Brain microvascular endothelial cell (primary cell): ENCODE measurements at places on chromosomes 16 and 17.
A peak's percentile ranks its signal among the peaks of the same experiment; 100 is the strongest.

- peak; percentile 36 for DNase-seq
Observed at GRCh38 chr17:9115214-9116191, 94.2 kb downstream of the NTN1 start.

DNA sequence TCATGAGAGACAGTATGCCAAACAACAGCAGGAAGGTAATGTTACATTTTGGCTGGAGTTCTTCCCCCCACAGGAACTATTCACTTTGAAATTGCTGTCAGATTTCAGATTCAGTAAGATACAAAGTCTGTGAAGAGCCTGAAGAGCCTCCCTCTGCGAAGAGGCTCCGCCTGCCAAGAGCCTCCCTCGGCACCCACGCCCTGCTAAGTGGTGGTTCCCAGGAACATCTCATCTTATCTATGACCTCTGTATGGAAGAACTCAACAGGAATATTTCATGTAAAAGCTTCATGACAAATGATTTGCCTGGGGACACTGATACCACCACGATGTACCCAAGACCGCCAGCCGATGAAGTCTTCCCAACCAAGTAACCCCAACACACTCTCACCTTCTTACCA, 3.2 kb downstream of the ZC3H7A start:
- DNase-seq = no peak

DNA sequence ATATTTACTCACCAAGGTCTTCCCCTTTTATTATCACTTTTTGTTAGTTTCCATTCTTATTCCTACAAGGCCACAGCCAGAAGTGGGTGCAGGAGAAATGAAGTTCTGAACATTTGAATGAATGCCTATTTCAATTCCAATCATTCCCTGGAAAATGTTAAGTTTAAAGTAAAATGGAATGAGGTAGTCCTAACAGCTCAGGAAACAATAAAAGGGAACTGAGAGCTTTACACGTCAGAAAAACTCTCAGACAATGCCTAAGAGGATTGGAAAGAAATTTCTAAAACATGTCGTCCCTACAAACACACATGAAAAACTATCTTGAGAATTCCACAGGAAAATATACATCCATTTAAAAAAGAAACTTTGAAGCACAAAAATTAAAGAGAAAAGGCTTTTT, 238.8 kb downstream of the STX8 start:
- DNase-seq = no peak

DNA sequence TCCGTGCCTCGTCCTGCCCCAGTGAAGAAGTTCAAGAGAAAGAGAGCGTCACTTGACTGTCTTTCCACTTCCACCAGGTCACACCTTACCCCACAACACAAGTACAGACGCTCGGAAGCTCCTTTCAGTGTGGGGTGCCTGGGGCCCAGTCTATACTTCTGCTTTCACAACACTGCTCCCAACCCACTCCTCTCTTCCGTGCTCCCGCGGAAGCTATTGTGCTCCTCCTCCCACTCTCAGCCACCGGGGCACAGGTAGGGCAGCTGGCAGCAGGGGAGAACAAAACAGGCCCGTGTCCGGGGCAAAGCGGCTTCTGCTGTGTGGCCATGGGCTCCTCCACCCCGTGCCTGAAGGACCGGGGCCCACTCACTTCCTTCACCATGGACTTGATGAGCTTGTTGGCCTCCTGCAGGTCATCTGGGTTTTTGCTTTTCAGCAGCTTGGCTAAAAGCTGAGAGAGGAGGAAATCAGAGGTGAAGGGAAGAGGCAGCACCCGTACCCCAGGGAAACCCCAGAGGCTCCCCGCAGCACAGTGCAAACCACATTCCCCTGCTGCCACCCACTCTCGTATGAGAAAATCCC, 18.9 kb downstream of the GGA3 start:
- no peak for DNase-seq

- DNase-seq = no peak
Observed at GRCh38 chr17:45003877-45004276, 35.8 kb upstream of the C1QL1 start.

DNA sequence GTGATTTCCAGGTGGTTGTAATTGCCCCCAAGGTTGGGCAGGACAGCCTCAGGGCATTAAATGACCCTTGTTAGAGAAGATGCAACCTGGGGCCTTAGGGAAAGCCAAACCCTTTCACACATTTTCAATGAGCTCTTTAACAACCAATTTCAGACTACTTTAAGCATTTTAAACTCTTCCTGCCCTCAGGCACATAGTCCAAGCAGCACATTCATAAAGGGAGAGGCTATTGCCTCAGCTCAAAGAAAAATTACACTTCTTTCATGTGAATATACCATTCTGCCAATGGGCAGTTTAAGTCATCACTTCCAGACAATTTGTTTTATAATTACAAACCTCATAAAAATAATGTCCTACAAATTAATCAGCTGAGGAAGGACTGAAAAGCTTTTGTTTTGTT, 544.5 kb downstream of the NPIPA7 start:
- DNase-seq = no peak

- DNase-seq = no peak
Observed at GRCh38 chr17:41537990-41538389, 9.9 kb upstream of the KRT19 start.

DNA sequence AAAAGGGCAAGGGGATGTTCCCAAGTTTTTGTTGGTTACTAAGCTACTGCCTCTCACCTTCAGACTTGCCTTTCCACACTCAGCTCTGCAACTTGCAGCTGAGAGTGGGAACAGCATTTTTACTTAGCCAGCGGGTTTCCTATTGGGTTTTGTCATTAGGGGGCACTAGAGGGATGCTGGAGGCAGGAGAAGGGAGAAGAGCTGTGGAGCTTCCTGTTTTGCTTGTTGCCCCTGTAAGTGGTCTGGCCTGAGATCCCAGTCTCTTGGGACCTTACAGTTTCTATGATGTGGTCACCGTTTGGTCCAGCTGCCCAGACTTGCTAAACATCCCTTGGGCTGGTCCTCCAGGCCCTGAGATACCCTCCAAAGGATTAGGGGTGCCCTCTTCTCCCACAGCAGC, 209.6 kb upstream of the NLRP1 start:
- no peak for DNase-seq

- no peak for DNase-seq
Observed at GRCh38 chr16:65919145-65919985, 447.1 kb upstream of the CDH5 start.

GRCh38 chr17:4953451-4953961, 2.6 kb downstream of the ENO3 start:
- peak; percentile 60 for DNase-seq

- DNase-seq = no peak
Observed at GRCh38 chr16:75341564-75342307, 90.3 kb upstream of the BCAR1 start.

DNA sequence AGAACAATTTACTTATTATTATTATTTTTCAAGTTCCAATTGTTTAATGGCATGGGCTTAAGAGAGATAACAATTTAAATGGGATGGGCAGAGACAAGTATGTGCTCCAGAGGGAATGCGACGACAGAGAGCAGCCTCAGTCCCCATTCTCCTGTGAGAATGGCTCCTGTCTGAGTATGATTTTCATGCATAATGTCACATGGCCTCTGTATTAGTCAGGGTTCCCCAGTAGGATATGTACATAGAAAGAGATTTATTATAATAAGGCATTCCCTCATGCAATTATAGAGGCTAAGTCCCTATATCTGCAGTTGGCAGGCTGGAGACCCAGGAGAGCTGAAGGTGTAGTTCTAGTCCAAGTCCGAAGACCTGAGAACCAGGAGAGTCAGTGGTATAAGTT, 22.9 kb upstream of the NKD1 start:
- DNase-seq = no peak

DNA sequence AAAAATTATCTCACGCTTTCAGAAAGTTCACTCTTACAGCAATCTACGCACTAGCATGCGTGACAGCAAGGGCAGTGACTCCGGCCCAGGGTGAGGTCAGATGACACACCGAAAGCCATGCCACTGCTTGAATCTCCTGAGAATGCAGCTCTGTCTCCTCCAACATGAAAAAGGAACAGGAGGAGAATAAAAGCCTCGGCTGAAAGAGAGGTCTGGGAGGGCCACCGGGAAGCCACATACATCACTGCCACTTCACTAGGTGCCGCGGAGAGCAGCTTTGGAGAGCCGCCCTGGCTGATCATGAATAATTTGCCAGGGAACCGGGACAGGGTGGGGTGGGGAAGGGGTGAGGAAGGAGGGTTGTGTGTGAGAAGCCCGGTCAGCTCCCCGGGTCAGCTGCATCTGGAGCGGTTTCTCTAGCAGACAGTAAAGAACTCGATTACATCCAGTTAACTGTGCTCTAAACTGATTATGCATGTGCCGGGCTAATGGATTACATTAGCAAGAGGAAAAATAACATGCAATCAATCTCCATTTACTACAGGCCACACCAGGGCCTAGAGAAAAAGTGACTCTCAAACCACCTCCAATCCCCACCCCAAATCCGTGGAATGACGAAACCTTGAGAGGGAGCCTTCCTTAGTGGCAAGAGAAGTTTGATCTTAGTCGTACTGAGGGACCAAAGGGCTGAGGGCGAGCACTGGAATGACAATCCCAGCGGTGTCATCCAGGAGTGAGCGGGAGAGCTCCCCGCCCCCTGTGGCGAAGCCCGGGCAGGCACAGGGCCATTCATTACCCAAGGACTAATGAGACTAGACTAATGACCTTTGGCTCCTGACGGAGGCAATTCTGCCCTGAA, 100.3 kb downstream of the ZFHX3 start:
- peak; percentile 60 for DNase-seq

- no peak for DNase-seq
Observed at GRCh38 chr16:31085873-31086628, 2.7 kb downstream of the PRSS53 start.

GRCh38 chr17:65856865-65857264, 295.4 kb upstream of the AXIN2 start:
- no peak for DNase-seq

DNA sequence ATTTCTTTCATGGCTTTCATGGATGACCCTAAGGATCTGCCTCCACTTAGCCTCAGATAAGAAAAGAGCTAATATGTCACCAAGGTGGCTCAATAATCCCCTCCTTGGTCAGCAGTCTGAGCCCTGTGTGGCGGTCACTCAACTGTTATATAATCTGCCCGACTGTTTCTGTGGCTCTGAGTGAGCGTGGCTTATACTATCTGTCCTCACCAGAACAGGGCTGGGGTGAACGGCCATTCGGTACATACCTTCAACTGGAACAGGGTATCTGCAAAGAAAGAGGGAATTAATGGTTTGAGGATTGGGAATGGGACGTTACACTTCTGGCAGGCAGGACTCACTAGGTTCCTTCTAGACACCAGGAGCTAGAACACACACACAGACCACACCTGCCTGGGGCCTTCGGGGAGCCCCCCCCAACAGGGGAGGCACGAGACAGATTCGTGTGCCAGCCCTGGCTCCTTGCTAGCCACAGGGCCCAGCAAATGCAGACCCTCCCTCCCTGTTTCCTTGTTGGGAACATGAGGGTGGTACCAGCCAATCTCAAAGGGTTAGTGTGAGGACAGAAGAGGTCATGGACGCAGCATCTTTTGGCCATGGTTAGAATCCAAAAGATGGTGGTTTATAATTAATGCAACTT, 3.7 kb downstream of the CHMP1A start:
- DNase-seq = no peak

- DNase-seq = no peak
Observed at GRCh38 chr16:7124242-7124641, 208.4 kb upstream of the RBFOX1 start.
